Stimulated activated CD4-positive, alpha-beta T cell treated with anti-CD3 and anti-CD28 coated beads, TNF-alpha, amount 100 ng/mL, for 4 hours (primary cell): ENCODE measurements at places on chromosomes 1 and 21.

DNA sequence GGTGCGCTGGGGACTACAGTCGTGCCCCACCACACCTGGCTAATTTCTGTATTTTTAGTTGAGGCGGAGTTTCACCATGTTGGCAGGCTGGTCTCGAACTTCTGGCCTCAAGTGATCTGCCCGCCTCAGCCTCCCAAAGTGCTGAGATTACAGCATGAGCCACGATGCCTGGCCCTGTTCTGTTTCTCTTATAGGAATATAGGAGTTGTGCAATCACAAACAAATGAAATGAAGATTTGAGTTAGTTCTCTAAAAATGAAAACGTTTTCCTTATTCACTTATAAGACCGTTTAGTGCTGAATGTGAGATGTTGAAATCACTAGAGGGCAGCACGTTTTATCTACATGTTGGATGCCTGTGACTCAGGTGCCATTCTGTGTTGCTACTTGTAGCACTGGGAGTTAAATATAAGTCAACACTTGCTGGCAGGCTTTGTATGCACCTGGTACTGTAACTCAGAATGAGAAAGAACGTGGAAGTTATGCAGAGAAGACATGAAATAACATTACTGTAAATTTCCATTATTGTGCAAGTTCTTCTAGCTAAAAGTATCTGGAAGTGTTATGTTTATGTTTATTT is 45.8 kb downstream of the MIGA1 start:
- no peak for DNase-seq

- DNase-seq: no peak
These were observed 13.0 kb upstream of the ARHGAP29 start for GRCh38 chr1:94250341-94250740.

- DNase-seq: no peak
These were observed 1267.9 kb downstream of the MRPL39 start for GRCh38 chr21:24339406-24339805.

GRCh38 chr1:229862017-229862774 is 204.8 kb upstream of the GALNT2 start:
- no peak for DNase-seq

GRCh38 chr1:178055779-178056471 is 38.0 kb upstream of the RASAL2 start:
- no peak for DNase-seq

- DNase-seq: no peak
These were observed 45.4 kb upstream of the TNFRSF1B start for GRCh38 chr1:12121212-12122003.
